Cerebellum (tissue), 4 donors: ENCODE measurements at places on chromosomes 3 and 15. TPM values are rescaled to one million over a fixed set of nuclear protein-coding genes. Genes with fewer than 3 reads are reported as not detected.
A peak's percentile ranks its signal among the peaks of the same experiment; 100 is the strongest.

GHSR gene
- not detected for total RNA-seq

B3GALNT1 gene
- total RNA-seq, result 96.6 TPM

MAP4 gene
- total RNA-seq, result 149 TPM

DNA sequence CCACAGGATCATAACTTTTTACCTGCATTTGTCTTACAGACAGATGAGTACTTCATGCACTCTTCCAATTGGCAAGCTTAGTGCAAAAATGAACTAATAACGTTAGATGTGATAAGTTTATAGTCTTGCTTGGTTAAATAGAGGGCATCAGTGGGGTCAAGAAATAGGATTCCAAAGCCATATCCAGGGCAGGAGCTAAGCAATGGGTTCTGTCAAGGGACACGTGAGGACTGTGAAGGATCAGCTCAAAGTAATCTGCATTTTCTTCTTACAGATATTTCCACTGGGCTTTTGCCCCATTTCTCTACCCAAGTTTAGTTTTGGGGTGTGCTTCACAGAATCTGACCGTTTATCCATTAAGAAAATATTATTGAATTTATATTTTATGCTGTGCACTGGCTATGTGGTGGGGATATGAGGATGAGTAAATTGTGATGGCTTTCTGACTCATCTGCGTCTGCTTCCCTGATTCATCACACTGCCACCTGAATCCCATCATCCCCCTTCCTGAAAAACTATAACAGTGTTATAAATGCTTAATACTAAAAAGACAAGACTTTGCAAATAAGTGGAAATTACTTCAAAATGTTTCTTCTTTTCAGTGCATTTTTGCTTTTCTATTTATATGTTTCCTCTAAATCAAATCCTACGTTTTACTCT is 17.5 kb downstream of the PPP2R3A start:
- no peak for DNase-seq

DNA sequence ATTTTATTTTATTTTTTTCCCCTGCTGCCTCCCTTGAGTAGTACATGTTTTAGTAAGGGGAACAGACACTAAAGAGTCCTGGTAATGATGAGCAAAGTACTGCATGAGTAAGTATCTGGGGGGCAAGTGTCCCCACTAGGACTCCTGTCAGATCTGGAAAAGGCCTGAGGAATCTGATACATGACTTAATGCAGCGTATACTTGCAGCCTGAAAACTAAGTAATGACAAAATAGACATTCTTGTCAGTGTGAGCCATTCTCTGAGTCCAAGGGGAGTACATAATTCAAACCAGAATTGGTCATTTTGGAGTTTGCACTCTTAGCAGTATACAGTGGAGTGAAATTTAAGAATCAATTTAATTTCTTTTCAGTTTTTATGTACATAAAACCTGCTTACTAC is 27.5 kb downstream of the NXPE3 start:
- DNase-seq, result no peak

DNA sequence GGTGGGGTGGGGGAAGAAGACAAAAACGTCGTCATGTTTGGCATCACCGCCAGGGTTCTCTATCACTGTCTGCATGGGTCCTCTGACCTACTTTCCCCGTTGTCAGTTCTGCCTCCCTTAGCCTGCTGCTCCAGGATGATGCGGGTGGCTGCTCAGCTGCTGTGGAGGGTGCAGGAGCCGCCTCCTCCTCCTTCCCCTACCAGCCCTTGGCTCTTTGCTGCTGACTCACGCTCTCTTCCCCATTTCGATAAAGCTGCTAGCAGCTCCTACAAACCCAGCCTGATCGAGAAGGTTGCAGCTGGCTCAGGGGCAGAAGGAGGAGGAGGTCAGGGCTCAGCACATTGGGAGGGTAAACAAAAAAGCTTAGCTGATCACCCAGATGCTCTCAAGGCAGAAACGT is 49.5 kb upstream of the SEC13 start:
- peak; percentile 54 for DNase-seq

GRCh38 chr15:79376383-79376782 is 55.8 kb upstream of the MINAR1 start:
- no peak for DNase-seq

- DNase-seq, result no peak
Observed at GRCh38 chr3:129398803-129399144, 29.7 kb downstream of the EFCAB12 start.

DNA sequence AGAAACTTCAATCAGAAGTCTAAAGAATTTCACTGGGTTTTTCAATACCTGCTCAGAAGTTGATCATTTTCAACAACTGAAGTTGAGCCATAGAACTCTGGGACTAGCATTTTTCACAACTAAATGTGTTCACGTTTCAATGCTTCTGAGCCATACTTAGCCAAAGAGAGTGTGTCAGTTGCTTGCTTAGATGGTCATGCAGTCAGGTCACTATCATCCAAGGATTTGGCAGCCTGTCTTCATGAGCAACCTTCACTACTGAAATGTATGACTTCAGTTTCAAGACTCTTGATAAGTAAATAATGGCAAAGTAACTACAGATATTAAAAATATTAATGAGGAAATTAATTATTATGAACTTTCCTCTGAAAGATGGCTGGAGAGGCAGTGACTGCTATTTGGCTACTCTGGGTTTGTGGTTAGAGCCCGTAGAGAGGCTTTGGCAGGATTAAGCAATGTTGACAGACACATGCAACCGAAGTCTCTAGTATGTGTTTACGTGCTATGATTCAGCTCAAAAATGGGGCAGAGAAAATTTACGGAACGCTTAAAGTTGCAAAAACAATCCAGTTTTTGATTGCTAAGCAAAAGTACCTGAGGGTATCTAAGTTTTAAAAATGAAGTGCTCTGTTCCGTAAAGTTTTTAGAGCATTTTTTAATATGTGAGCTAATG is 133.8 kb downstream of the GMNC start:
- DNase-seq, result no peak

- no peak for DNase-seq
Observed at GRCh38 chr3:193055352-193055751, 137.7 kb upstream of the MB21D2 start.

- no peak for DNase-seq
Observed at GRCh38 chr15:70275461-70276138, 177.9 kb upstream of the TLE3 start.

- DNase-seq, result peak; percentile 30
Observed at GRCh38 chr15:41493205-41493901, at the start of gene ITPKA. Gene ITPKA (plus strand): TSS chr15:41493874. CDS start chr15:41493928, 54 bp downstream.

GRCh38 chr15:52661909-52662308 is 17.3 kb downstream of the ATOSA start:
- DNase-seq, result no peak

DNA sequence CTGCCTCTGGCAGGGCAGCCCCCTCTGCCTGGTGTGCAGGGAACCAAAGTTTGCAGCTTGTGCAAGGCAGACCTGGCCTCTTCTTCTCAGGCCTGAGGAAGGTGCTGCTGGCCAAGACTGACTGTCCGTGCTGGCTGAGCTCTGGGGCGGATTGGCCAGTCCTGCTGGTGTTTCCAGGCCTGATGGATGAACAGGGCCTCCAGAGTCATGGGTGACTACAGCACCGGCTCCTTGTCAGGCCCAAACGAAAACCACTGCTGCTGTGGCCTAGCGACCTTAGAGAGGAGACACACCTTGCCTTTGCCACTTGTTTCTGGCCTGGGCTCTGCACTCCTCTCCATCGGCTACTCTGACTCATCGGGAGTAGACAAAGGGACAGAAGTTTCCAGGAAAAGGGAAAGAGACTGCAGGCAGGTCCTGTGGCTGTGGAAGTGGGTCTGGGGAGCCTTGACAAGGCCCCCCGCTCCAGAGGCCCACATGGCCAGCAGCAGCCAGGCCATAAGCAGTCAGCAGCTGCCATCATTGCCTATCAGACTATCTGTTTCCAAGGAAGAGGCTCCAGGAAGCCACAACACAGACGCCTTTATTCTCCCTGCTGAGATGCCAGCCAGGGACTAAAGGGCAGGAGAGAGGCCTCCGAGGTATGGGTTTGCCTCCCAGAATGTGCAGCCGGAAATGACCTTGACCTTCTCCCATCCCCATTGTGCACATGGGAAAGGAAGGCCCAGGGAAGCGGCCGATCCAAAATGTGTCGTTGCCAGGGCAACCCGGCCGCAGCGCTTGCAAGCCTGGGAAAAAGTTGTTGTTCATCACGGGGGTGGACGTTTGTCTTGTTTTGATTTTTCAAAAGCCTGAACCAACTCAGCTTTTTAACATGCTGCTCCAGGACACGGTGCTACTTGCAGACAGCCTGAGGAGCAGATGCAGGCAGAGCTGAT is 160.5 kb downstream of the CHSY1 start:
- peak; percentile 17 for DNase-seq

DNA sequence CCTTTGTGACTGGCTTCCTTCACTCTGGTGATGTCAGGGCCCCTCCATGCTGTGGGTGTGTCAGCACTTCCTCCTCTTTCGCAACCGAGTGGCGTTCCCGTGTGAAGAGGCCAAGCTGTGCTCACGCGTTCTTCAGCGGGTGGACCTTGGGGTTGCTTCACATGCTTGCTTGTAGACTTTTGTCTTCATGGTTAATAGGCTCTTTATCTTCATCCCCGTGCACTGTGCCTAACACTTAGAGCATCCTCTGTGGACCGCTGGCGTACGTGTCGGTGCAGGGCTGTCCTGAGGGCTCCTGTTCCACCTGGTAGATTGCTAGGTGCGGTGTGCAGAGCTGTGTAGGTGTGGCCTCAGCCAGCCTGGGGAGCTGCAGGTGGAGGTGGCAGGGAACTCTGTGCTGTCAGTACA is 182.3 kb downstream of the OR4M2 start:
- no peak for DNase-seq

DNA sequence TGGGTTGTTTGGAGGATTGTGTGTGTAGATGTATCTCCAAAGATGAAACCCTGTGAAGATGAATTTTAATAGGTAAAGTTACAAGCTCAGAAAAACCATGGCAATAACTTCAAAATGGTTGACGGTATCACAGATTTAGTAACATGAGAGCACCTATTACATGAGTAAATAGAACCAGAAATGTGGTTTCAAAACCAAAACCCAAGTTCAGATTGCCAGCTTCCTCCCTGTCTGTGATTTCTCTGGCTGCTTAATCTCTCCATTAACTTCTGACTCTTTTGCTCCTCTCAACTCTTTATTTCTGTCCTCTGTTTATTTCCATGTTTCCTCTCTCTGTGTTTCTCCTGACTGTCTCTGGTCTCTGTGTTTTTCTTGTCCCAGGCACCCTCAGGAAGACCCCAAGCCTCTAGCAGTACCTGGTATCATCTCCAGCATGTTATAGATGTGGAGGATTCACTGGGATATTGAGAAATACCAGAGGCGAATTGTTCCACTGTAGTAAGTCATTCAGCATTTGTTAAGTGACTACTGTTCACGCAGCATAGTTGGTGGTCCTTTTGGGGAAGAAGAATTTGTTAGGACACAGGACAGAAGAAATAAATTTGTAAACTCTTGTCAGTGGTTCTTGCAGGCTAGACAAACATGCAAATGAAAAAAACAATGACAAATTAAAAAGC is 138.8 kb downstream of the BBX start:
- DNase-seq, result no peak

DNA sequence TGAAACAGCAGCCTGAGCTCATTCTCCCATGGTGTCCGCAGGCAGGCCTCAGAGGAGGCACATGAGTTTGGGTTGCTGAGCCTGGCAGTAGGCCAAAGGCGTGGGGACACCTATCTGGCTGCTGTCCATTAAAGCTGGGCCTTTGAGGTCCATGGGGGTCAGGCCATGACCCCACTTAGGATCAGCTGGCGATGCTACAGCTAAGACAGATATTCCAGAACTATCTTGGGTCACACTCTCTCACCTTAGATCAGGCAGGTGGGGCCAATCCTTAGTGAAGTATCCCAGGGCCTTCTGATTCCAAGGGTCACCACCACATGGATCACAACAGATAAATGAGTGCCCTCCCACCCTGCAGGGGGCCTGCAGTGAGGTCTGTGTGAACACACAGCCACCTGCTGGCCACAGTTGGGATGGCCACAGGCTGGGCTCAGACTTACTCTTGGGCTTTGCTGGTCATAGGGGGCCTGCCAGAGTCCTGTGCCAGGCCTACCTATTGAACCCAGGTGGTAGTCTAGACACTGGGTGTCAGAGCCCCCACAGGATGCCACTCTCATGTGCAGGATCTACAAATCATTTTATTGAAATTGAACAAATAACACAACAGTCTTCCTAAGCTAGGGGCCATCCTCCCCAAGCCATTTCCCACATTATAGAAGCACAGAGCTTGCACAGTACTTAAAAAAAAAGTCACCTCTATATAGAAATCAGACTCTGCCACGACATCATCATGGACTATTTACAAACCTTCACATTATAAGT is 2.0 kb upstream of the HYAL2 start:
- peak; percentile 79 for DNase-seq
